Colonic mucosa (tissue), 4 donors: ENCODE measurements at places on chromosomes 6 and 20. TPM values are rescaled to one million over a fixed set of nuclear protein-coding genes. Genes with fewer than 3 reads are reported as not detected.

- no peak for DNase-seq
- no peaks in the 10 kb centered on the region for H3K27me3 ChIP-seq
- H3K27ac ChIP-seq: no peak overlapping the region
- no peaks in the 10 kb centered on the region for H3K36me3 ChIP-seq
- no peaks in the 10 kb centered on the region for H3K4me1 ChIP-seq
These were observed 83.8 kb upstream of the SUPT3H start for GRCh38 chr6:45461486-45461885.

- no peak overlapping the region for H3K4me3 ChIP-seq
- no peak overlapping the region for H3K27ac ChIP-seq
- no peaks in the 10 kb centered on the region for H3K27me3 ChIP-seq
- no peak for DNase-seq
These were observed 7.2 kb upstream of the IL20RA start for GRCh38 chr6:137051790-137052472.

ZFP64 gene
- total RNA-seq: 17.3 TPM

DNA sequence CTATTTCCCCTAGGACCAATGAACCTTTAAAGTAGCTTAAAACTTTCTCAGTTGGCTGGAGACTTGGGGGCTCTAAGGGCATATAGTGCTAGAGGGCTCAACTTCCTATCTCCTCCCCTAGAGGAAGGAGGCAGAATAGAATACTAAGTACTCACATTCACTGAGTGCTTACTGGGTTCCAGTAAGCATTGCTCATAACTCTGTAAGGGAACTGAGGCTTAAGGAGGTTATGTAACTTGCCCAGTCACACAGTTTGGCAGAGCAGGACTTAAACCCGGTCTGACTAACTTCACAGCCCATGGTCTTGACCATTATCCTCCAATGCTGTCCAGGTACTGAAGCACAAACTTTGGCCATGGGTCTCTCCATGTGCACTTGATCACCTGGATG is 12.5 kb downstream of the SESN1 start:
- no peaks in the 10 kb centered on the region for H3K4me1 ChIP-seq
- H3K36me3 ChIP-seq: no peaks in the 10 kb centered on the region
- H3K27me3 ChIP-seq: no peaks in the 10 kb centered on the region
- H3K27ac ChIP-seq: no peak overlapping the region
- no peak for DNase-seq
- H3K4me3 ChIP-seq: no peak overlapping the region

BPIFB1 gene
- not detected for total RNA-seq

USP49 gene
- 2.9 TPM for total RNA-seq

GRCh38 chr6:41638935-41639808 is 904 bp downstream of the MDFI start:
- H3K4me1 ChIP-seq: peaks cover 3% of the 10 kb centered on the region
- H3K27me3 ChIP-seq: peaks cover 32% of the 10 kb centered on the region
- H3K4me3 ChIP-seq: peak overlapping the region; percentile 35

DNA sequence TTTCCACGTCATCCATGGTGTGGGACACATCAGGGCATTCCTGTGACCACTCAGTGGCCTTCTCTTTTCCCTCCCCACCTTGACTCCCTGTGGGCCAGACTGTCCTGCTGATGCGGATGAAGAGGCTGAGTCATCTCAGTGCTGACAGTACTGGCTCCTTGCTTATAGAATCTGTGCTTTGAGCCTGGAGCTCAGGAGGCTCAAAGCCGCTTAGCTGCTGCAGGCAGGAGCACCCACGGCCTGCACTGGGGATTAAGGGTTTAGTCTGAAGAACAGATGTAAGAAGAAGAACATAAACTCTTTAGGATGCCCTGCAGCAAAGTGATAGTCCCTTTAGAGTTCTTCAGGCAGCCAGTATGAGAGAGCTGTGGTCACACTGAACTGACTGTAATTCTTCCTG is 642.0 kb upstream of the CHD6 start:
- no peak for DNase-seq
- H3K27me3 ChIP-seq: no peaks in the 10 kb centered on the region
- no peak overlapping the region for H3K27ac ChIP-seq
- H3K36me3 ChIP-seq: no peaks in the 10 kb centered on the region
- H3K4me1 ChIP-seq: no peaks in the 10 kb centered on the region

DNA sequence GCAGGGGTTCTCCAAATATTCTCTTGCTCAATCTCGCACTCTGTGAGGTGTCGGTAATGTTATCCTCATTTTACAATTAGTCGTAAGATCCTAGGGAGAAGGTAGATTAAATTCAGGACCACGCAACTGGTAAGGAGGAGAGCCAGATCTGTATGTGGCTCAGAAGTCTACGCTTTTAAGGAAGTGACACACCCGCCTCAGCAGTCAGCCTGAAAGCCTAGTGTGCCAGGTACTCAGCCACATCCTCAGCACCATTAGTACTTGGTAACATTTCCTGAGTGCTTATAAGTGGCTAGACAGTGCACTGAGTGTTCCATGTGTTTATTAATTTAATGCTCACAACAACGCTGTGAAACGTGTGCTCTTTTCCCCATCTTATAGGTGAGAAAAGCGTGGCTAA is 63.7 kb downstream of the DHX35 start:
- no peak overlapping the region for H3K4me3 ChIP-seq
- no peak for DNase-seq
- H3K36me3 ChIP-seq: no peaks in the 10 kb centered on the region
- no peaks in the 10 kb centered on the region for H3K27me3 ChIP-seq
- H3K4me1 ChIP-seq: no peaks in the 10 kb centered on the region

GRCh38 chr6:1786455-1787453 is 177.0 kb downstream of the FOXC1 start:
- H3K27me3 ChIP-seq: no peaks in the 10 kb centered on the region
- H3K36me3 ChIP-seq: no peaks in the 10 kb centered on the region
- no peak for DNase-seq
- H3K4me3 ChIP-seq: no peak overlapping the region
- no peaks in the 10 kb centered on the region for H3K4me1 ChIP-seq
- H3K27ac ChIP-seq: no peak overlapping the region

ATAT1 gene
- total RNA-seq: 15.9 TPM

KIF25 gene
- not detected for total RNA-seq

ACSS2 gene
- total RNA-seq: 394 TPM

- DNase-seq: no peak
- H3K27me3 ChIP-seq: no peaks in the 10 kb centered on the region
- no peak overlapping the region for H3K4me3 ChIP-seq
- no peak overlapping the region for H3K27ac ChIP-seq
- H3K4me1 ChIP-seq: no peaks in the 10 kb centered on the region
These were observed 126.6 kb downstream of the TAF4 start for GRCh38 chr20:61938839-61939690.

- DNase-seq: peak; percentile 46
- no peak overlapping the region for H3K4me3 ChIP-seq
- no peaks in the 10 kb centered on the region for H3K4me1 ChIP-seq
- no peak overlapping the region for H3K27ac ChIP-seq
- no peaks in the 10 kb centered on the region for H3K27me3 ChIP-seq
These were observed 40.4 kb upstream of the TINAG start for GRCh38 chr6:54267798-54268197.

DNA sequence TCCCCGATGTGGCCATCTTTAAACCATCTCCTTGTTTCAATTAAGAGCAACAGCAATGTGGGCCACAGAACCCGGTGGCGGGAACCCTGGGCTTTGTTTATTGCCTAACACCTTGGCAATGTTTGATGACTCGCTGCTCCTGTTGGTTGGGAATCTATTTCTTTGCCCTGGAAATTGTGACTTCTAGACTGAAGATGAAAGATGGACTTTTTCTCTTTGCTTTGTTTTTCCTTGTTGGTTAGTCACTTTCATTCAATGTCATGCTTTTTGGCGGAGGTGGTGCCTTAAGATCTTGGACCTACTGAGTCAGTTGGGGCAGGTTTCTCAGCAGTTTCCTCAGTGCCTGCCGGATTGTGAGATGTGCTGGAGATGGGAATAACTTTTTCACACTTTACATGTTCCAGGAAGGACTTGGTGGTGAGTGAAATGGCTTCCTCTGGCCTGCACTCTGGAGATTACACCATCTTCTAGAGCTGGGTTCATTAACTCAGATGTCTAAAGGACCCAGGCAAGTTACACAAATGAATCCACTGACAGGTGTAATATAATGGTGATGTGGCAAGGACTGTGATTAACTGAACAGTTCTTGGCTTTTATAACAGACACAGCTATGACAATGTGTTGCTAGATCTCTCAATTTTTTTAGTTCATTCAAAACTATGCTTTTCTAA is 56.3 kb downstream of the TSHZ2 start:
- no peak overlapping the region for H3K27ac ChIP-seq
- H3K4me3 ChIP-seq: no peak overlapping the region
- H3K36me3 ChIP-seq: no peaks in the 10 kb centered on the region
- H3K4me1 ChIP-seq: no peaks in the 10 kb centered on the region
- no peak for DNase-seq

GRCh38 chr6:134995536-134995935 is 45.6 kb upstream of the ALDH8A1 start:
- no peak for DNase-seq
- H3K4me1 ChIP-seq: no peaks in the 10 kb centered on the region
- no peak overlapping the region for H3K4me3 ChIP-seq
- no peaks in the 10 kb centered on the region for H3K36me3 ChIP-seq
- no peak overlapping the region for H3K27ac ChIP-seq

CAPN11 gene
- total RNA-seq: not detected

MUC21 gene
- total RNA-seq: not detected

FKBP1A gene
- 307 TPM for total RNA-seq

MUC22 gene
- total RNA-seq: not detected

TP53TG5 gene
- total RNA-seq: 1.0 TPM

- H3K27ac ChIP-seq: peak overlapping the region; percentile 73
- H3K27me3 ChIP-seq: no peaks in the 10 kb centered on the region
- peak overlapping the region; percentile 71 for H3K4me3 ChIP-seq
These were observed 1.1 kb downstream of the SYNJ2 start for GRCh38 chr6:157982563-157983405.

DNA sequence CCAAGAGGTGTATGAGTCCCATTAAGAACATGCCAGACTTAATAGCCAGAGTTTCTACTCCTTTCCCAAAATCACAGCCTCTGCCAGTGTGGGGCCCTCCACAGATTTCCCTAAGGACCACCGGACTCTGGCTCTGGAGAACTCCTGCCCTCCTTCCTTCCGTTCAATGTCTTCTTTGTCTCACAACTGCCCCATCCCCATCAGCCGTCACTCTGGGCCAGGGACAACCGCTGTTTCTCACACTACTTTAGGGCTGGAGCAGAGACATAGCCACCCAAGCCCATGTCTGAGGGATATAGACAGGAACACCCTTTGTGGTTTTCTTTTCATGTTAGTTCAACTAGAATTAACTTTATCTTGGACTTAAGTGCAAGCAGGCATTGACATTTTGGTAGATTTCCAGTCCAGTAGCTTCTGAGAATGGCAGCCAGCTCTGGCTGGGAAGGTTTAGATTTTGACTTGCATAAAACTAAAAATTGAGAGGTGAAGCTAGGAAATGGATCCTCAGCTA is 6.7 kb upstream of the ACSS1 start:
- H3K27me3 ChIP-seq: no peaks in the 10 kb centered on the region
- no peak overlapping the region for H3K4me3 ChIP-seq
- no peak for DNase-seq
- no peaks in the 10 kb centered on the region for H3K4me1 ChIP-seq
- no peak overlapping the region for H3K27ac ChIP-seq

GRCh38 chr6:139148557-139149235 is 13.8 kb downstream of the HECA start:
- DNase-seq: no peak
- H3K36me3 ChIP-seq: no peaks in the 10 kb centered on the region
- no peaks in the 10 kb centered on the region for H3K27me3 ChIP-seq
- peaks cover 4% of the 10 kb centered on the region for H3K4me1 ChIP-seq

PNPLA1 gene
- total RNA-seq: 0.35 TPM

CDH26 gene
- total RNA-seq: 0.45 TPM

DNA sequence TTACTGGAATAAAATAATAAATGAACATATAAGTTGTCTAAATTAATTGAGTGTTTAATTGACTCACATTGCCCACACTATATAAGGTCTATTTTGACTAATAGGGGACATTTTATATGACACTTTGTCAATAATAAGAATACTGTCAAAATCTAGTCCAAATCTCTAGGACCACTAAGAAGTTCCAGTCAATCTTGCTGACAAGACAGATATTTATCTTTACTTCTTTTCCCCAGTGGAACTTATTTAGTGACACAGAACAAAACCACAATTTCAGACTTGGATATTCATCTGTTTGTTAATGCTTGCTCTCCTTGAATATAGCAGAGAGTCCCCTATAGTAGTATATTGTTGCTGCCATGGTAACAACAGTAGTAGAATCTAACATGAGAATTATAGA is 954.6 kb upstream of the MANEA start:
- no peaks in the 10 kb centered on the region for H3K36me3 ChIP-seq
- no peaks in the 10 kb centered on the region for H3K27me3 ChIP-seq
- H3K4me3 ChIP-seq: no peak overlapping the region

MATN4 gene
- total RNA-seq: 0.47 TPM

GRCh38 chr6:47457370-47457769 is 20.2 kb upstream of the CD2AP start:
- no peaks in the 10 kb centered on the region for H3K27me3 ChIP-seq
- no peak overlapping the region for H3K27ac ChIP-seq
- no peak overlapping the region for H3K4me3 ChIP-seq

NECAB3 gene
- total RNA-seq: 61.3 TPM

DNA sequence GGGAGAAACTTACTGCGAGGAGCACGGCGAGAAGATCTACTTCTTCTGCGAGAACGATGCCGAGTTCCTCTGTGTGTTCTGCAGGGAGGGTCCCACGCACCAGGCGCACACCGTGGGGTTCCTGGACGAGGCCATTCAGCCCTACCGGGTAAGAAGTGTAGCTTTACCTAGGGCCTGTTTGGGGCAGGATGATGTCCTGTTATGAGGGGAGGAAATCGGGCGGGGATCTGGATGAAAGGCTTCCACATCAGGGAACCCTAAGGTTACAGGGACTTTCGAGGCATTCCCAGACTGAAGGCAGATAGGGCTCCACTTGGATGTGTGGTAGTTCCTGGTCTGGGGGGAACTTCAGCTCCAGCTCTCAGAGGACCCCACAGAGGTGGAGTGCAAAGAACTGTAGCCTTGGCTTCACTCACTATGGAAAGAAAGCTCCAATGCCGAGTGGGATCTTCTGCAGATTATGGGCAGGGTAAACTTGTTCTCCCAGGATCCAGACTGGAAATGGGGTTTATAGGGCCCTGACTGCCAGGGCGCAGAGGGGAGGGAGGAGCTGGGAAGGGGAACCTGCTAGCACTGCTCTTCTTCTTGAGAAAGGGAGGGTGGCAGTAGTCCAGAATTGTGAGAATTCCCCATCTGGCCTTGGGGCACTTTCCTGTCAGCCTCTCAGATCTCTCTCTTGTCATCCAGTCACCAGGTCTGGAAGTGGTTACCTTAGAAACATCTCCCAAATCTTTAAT is 740 bp downstream of the TRIM15 start:
- DNase-seq: peak; percentile 44
- peak overlapping the region; percentile 96 for H3K27ac ChIP-seq
- peak overlapping the region; percentile 50 for H3K4me3 ChIP-seq
- H3K4me1 ChIP-seq: no peaks in the 10 kb centered on the region
- H3K36me3 ChIP-seq: no peaks in the 10 kb centered on the region

DNA sequence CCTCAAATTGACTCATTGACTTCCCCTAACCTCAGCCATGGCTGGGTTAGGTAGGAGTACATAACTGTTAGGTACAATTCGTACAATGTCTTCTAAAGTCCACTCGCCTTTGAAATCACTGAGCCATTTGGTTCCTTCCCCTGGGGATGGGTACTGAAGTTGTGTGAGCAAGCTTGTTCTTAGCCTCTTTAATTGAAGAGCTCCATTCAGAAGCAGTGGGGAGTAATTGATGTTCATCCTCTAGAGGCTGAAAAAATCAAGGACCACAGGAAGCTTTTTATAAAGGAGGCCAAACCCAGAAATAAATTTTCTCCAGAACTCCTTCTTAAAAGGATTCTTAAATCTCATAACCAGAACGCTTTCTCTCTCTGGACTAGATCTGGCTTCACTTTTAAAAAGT is 60.6 kb downstream of the ANKS1A start:
- H3K27me3 ChIP-seq: no peaks in the 10 kb centered on the region
- no peak overlapping the region for H3K4me3 ChIP-seq
- H3K36me3 ChIP-seq: no peaks in the 10 kb centered on the region
- no peaks in the 10 kb centered on the region for H3K4me1 ChIP-seq
- no peak for DNase-seq
